ENCODE measurements at places on chromosomes 7 and 10.

- DNase-seq = no peak
These were observed 188.5 kb downstream of the ZMYND11 start for GRCh38 chr10:323651-324293.

DNA sequence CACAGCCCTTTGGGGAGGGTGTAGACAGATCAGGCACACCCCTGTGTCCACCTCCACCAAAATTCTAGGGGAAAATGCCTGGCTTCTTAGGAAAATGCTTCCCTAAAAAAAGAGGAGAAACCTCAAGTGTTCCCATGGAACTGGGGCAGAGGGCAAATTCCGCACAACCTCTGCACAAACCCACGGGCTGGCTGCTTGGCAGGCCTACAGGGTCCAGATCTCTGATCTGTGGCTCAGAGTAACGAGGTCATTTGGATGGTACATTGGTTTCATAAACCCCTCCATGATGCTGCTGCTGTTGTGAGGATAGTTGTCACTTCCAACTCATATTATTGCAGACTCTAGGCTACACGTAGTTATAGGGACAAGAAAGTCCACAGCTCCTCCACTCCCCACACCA, 16.0 kb downstream of the LGI1 start:
- DNase-seq = no peak

GRCh38 chr10:29184205-29185000, 104.5 kb upstream of the LYZL1 start:
- no peak for DNase-seq

DNA sequence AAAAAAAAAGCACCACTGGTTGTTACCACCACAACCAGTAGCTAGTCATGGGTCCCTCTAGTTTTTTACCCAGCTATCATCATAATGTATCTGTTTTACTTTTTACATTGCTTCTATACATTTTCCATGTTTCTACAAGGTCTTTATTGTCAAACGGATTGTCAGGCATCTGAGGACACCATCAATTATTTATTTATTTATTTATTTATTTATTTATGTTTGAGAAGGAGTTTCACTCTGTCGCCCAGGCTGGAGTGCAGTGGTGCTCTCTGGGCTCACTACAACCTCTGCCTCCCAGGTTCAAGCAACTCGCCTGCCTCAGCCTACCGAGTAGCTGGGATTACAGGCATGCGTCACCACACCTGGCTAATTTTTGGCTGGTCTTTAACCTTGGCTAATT, 29.0 kb upstream of the HNRNPH3 start:
- DNase-seq = no peak

GRCh38 chr7:149669121-149669818, 104.1 kb downstream of the ZNF467 start:
- DNase-seq = no peak

- DNase-seq = no peak
These were observed 17.0 kb upstream of the LIMK1 start for GRCh38 chr7:74066626-74067025.

GRCh38 chr10:52436664-52437063, 122.6 kb downstream of the DKK1 start:
- DNase-seq = no peak

- DNase-seq = no peak
These were observed 4.2 kb downstream of the TMEM270 start for GRCh38 chr7:73864981-73865711.

- no peak for DNase-seq
These were observed 233.1 kb upstream of the FERD3L start for GRCh38 chr7:19378345-19378714.

DNA sequence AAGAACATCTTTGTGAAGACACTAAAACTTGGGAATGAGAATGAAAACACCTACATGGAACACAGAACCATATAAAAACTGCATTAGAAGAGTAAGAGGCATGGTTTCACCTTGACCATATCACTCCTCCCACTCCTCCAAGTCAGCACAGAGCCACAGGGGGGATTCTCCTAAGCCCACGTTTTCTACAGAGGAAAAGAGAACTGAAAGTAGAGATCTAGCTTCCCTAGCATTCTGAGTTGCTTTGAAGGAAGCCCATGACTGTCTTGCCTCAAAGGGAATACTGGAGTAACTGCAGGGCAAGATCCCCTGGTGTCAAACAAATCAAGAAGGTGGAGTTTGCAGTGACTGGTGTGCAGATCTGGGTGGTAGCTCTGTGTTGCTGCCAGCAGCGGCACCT, 43.9 kb downstream of the HBP1 start:
- no peak for DNase-seq

GRCh38 chr10:126904818-126905701, at the start of gene DOCK1:
DOCK1 (plus strand) TSS chr10:126905428; CDS start chr10:126905518, 90 bp downstream.
- peak; percentile 88 for DNase-seq

GRCh38 chr10:8017277-8017676, 37.2 kb upstream of the GATA3 start:
- DNase-seq = no peak

GRCh38 chr7:101913247-101913721, 95.9 kb downstream of the CUX1 start:
- peak; percentile 61 for DNase-seq

DNA sequence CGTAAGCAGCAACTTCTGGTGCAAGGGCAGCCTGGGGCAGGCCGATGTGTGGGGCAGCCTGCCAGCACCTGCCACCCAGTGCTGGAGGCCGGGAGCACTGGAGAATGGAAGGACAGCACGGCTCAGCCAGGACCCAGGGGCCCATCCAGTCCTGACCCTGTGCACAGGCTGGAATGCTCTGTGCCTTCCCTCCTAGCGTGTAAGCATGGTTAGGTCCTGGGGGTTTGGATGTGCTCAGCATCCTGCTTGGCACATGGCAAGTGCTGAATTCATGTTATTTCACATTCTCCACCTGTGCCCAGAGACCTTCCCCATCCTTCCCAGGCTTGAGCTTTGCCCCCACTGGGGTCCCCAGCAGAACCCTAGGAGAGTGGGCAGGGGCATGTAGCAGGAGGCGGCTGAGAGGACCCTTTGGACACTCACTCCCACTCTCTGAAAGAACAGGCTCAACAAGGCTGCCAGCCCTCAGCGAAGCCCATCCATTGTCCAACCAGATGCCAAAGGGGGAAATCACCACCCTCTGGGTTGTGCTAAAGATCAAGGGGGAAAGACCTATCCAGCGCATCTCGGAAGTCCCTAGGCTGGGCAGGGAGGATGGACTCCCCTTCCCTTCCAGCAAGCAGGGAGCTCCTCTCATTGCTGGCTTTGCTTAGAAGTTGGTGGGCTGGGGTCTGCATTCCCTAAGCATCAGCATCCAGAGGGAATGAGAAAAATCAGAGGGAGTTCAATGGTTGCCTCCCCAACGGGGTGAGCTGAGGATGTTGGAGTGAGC, 29.7 kb downstream of the ANXA8 start:
- peak; percentile 53 for DNase-seq

DNA sequence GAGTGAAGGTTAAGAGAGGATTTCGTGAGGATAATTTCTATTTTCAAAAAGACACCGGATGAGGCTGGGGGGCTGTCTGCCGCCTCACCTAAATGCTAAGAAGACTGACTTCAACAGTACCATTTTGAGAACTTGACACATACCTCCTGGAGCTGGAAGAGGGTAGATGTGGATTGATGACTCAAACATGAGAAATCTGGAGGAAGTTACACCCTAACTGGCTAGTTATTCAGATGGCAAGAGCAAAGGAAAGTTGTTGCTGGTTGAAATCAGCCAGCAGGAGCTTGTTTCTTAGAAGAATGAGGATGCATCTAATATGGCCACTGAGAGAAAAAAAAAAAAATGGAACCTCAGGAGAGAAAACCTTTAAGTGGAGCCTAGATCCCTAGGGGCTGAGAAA, 76.2 kb upstream of the KIAA1217 start:
- no peak for DNase-seq

GRCh38 chr10:121115154-121115553, 264.0 kb downstream of the WDR11 start:
- DNase-seq = no peak

DNA sequence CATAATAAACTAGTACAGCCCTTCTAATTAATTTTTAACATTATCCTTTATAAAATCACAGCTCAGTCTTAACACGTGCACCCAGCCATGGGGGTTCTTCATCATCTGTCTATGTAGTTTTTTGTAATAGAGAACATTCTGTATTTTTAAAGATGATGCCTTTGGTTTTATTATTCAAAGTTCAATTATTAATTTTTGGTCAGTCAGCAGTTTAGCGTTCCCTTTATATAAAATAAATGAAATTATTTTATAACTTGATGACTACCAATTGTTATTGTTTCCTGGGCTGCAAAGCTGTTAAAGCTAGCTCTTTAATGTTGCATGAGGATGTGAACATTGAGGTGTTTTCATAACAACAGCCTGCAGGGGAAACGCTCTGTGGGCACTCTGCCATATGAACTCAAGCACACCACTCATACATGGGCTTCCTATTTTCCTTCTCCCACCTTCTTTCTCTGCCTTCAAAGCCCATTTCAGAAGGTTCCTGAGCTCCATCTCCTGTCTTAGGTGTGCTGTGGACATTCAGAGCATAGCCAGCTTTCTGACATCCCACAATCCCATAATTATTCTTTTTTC, 172.0 kb upstream of the YAE1 start:
- no peak for DNase-seq

Measured in left forelimb (tissue), 1 donor.